Smooth muscle cell of the pulmonary artery (primary cell): ENCODE measurements at places on chromosomes 4 and X. TPM values are rescaled to one million over a fixed set of nuclear protein-coding genes. Genes with fewer than 3 reads are reported as not detected.

Gene JCHAIN
- total RNA-seq: 0.10 and 0.13 TPM in 2 replicates

Gene CNKSR2
- 0.66 and 0.85 TPM in 2 replicates for total RNA-seq

Gene XAGE3
- not detected in 2 replicates for total RNA-seq

Gene PITX2
- total RNA-seq: 0.10 and 0.33 TPM in 2 replicates

Gene TEC
- total RNA-seq: 0.20 and 0.26 TPM in 2 replicates

Gene DCAF4L1
- total RNA-seq: 0.13 TPM in 2 replicates

Gene EIF4E
- total RNA-seq: 108 and 136 TPM in 2 replicates

Gene NLGN4X
- 0.13 and 0.46 TPM in 2 replicates for total RNA-seq

Gene DMRTC1
- not detected in 2 replicates for total RNA-seq

Gene HMGN5
- 0.50 and 0.91 TPM in 2 replicates for total RNA-seq

Gene FRMPD3
- total RNA-seq: under 0.01 TPM in 1 of 2 replicates, not detected in the other

Gene FNIP2
- total RNA-seq: 44.8 and 79.2 TPM in 2 replicates

Gene APELA
- not detected in 2 replicates for total RNA-seq

Gene UGT2B11
- total RNA-seq: not detected in 2 replicates

Gene TLR6
- 0.50 and 2.5 TPM in 2 replicates for total RNA-seq

Gene DAPP1
- not detected in 2 replicates for total RNA-seq

Gene PI4K2B
- total RNA-seq: 14.5 and 22.8 TPM in 2 replicates

Gene NSD2
- 53.1 and 55.7 TPM in 2 replicates for total RNA-seq

Gene TDO2
- total RNA-seq: 0.39 and 0.86 TPM in 2 replicates

Gene PDZD4
- 0.07 and 0.33 TPM in 2 replicates for total RNA-seq

Gene DGAT2L6
- not detected in 2 replicates for total RNA-seq

Gene RGN
- 4.5 and 4.7 TPM in 2 replicates for total RNA-seq

Gene NOX1
- total RNA-seq: not detected in 2 replicates

Gene FAM193A
- 13.2 and 13.5 TPM in 2 replicates for total RNA-seq

Gene CCDC120
- 0.98 and 1.3 TPM in 2 replicates for total RNA-seq

Gene ADH1C
- 0.07 and 0.23 TPM in 2 replicates for total RNA-seq

Gene ADAMTS3
- 3.8 and 5.0 TPM in 2 replicates for total RNA-seq

Gene NMU
- total RNA-seq: not detected in 2 replicates

Gene NHSL2
- 2.4 and 4.4 TPM in 2 replicates for total RNA-seq

Gene RHOXF2B
- total RNA-seq: not detected in 2 replicates

Gene ANAPC4
- 18.4 and 26.5 TPM in 2 replicates for total RNA-seq

Gene UGT8
- 0.10 TPM in 1 of 2 replicates, not detected in the other for total RNA-seq

Gene SH3TC1
- 5.4 and 24.9 TPM in 2 replicates for total RNA-seq

Gene IRS4
- total RNA-seq: not detected in 2 replicates

Gene PROM1
- 0.10 and 0.13 TPM in 2 replicates for total RNA-seq

Gene TRMT10A
- 5.8 and 7.4 TPM in 2 replicates for total RNA-seq

Gene SUPT20HL2
- total RNA-seq: not detected in 2 replicates

Gene WNK3
- 0.86 and 1.5 TPM in 2 replicates for total RNA-seq

Gene P2RY4
- 0.07 and 0.13 TPM in 2 replicates for total RNA-seq

Gene FGF13
- 0.13 and 0.86 TPM in 2 replicates for total RNA-seq

Gene PRRG3
- not detected in 2 replicates for total RNA-seq

Gene GLRA3
- total RNA-seq: not detected in 2 replicates
